ENCODE measurements at places on chromosomes 3 and 15. TPM values are rescaled to one million over a fixed set of nuclear protein-coding genes. Genes with fewer than 3 reads are reported as not detected.

The SLC22A13 gene
- polyA plus RNA-seq: not detected

The DLEC1 gene
- not detected for polyA plus RNA-seq

The GPR62 gene
- polyA plus RNA-seq: not detected

The FBXW12 gene
- not detected for polyA plus RNA-seq

The ITGB5 gene
- 70.5 TPM for polyA plus RNA-seq

The ITGA11 gene
- polyA plus RNA-seq: not detected

The ISL2 gene
- polyA plus RNA-seq: 1.8 TPM

The GPR149 gene
- not detected for polyA plus RNA-seq

The LAMB2 gene
- 133 TPM for polyA plus RNA-seq

The LYZL4 gene
- polyA plus RNA-seq: not detected

The IGF2BP2 gene
- polyA plus RNA-seq: 43.6 TPM

The GOLGA6L4 gene
- 0.66 TPM for polyA plus RNA-seq

The TNFSF10 gene
- polyA plus RNA-seq: 11.0 TPM

The SLC22A14 gene
- 0.08 TPM for polyA plus RNA-seq

The ARPIN gene
- polyA plus RNA-seq: 7.9 TPM

The GOLGA6D gene
- polyA plus RNA-seq: not detected

The CCDC191 gene
- polyA plus RNA-seq: 0.55 TPM

The SUSD5 gene
- polyA plus RNA-seq: 0.02 TPM

The LOXL1 gene
- polyA plus RNA-seq: 9.7 TPM

The ARNT2 gene
- polyA plus RNA-seq: 0.25 TPM

The EIF4E3 gene
- polyA plus RNA-seq: 1.3 TPM

The CLDN18 gene
- polyA plus RNA-seq: not detected

The TM4SF1 gene
- polyA plus RNA-seq: 69.3 TPM

The SLC28A1 gene
- not detected for polyA plus RNA-seq

The RLBP1 gene
- polyA plus RNA-seq: not detected

The NAALADL2 gene
- polyA plus RNA-seq: not detected

The XYLB gene
- 2.4 TPM for polyA plus RNA-seq

The SEMA3G gene
- polyA plus RNA-seq: 0.06 TPM

The SAMMSON gene
- polyA plus RNA-seq: not detected

The ZNF620 gene
- 0.40 TPM for polyA plus RNA-seq

The SLC12A1 gene
- polyA plus RNA-seq: not detected

The GOLGA8J gene
- polyA plus RNA-seq: not detected

The SLC28A2 gene
- not detected for polyA plus RNA-seq

The PLSCR5 gene
- polyA plus RNA-seq: not detected

The FETUB gene
- polyA plus RNA-seq: not detected

The CCDC39 gene
- polyA plus RNA-seq: not detected

The DOCK3 gene
- polyA plus RNA-seq: 0.02 TPM

Data from foreskin keratinocyte (primary cell).